ENCODE measurements at places on chromosomes 11 and 22.

DNA sequence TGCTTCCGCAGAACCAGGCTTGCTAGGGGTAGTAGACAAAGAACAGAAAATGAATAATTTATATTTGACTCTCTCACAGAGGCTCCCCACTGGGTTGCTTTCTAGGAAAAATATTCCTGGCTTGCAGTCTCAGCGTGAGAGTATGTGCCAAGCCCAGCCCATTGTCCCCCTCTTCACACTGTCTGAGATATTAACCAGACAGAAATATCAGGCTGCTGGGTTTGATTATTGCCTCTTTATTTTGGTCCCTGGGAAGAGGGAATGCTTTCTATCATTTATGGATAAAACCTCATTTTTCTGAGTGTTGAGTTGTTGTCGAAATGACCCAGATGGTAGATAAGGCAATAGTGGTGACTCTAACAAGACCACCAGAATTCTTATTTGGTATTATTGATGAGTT lies 367.9 kb downstream of the METTL15 start:
- DNase-seq, result no peak

- no peak for DNase-seq
Measured at GRCh38 chr11:32779136-32779535, 15.3 kb downstream of the CCDC73 start.

GRCh38 chr11:33936725-33937604 lies 45.1 kb upstream of the LMO2 start:
- DNase-seq, result no peak

DNA sequence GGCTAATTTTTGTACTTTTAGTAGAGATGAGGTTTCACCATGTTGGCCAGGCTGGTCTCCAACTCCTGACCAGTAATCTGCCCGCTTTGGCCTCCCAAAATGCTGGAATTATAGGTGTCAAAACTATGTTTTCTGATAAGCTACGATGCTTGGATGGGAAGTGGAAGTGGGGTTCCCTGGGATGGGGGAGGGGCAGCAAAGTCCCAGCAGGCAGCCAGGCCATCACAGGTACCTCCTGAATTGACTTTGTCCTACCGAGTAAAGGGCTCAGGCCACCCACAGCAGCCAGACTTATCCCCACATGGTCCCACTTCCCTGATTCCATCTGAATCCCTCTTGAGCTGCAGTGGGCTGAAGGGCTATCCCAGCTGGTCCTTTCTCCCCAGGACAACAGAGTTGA lies 6.9 kb downstream of the FTH1 start:
- DNase-seq, result no peak

GRCh38 chr11:1740786-1741530 lies 9.4 kb downstream of the IFITM10 start:
- no peak for DNase-seq

DNA sequence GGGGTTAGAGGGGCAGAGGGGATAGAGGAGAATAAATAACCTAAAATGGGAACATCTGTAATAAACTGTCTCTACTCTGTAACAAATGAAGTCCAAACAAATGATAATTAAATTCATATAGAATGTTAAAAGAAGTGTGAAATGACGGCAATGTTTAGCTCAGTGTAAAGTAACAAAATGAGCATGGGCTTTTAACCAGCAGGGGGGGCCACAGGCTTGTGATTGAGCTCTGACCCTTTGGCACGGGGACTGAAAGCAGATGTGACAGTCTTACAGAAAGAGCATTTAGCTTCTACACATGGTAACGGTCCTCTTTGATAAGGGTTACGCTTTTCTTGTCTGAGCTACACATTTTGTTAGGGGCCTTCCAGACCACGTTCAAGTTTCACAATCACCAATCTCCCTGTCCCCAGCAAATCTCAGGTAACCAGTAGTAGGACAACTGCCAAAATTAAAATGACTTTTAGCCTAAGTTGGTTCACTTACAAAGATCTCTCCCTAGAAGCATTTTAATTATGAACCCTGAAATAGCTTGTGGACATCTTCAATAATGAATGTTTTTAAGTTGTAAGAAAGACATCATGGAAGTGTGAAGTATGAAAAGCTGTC lies 262.5 kb downstream of the DCDC1 start:
- DNase-seq, result peak; percentile 34

GRCh38 chr11:417652-418342 lies 3.0 kb upstream of the SIGIRR start:
- no peak for DNase-seq

GRCh38 chr11:43328482-43328881 lies 16.7 kb downstream of the API5 start:
- DNase-seq, result no peak

- no peak for DNase-seq
Measured at GRCh38 chr11:63014408-63015055, 1.1 kb downstream of the SLC22A8 start.

Data from HAP-1 (cell line).